Muscle of arm (tissue), 14 donors: ENCODE measurements at places on chromosomes 16 and 17. TPM values are rescaled to one million over a fixed set of nuclear protein-coding genes. Genes with fewer than 3 reads are reported as not detected.

GRCh38 chr16:1745181-1745899 lies 26.0 kb downstream of the NME3 start:
- DNase-seq: no peak

PPP1R1B gene
- polyA plus RNA-seq: 6.0 TPM

TMEM92 gene
- polyA plus RNA-seq: 1.4 TPM

DNA sequence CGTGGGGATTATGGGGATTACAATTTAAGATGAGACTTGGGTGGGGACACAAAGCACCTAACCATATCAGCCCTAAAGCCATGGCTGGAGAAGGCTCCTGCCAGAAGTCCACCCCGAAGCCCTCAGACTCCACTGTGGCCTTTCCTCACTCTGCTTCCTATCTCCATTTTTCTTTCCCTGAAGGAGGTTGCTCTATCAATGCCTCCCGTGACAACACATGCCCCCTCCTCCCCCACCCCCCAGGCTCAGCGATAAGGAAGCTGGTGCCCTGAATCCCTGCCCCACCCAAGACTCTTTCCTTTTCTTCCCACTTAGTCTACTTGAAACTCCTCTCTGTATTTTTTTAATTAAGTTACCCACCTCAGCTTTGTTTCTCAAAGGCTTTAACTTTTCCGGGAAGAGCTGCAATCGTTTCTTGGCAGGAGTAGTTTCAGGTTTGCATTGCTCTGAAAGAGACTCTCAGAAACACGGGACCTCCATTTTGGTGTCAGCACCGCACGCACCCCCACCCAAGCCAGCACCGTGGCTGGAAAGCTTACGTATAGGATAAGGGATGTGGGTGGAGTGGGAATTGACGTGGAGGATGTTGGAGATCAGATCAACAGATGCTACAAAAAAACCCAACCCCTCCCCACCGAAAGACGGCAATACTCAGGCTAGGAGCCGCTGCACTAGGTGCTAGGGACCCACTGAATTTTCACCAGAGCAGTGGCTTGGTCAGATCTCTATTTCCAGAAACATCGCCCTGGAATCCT lies 15.2 kb upstream of the CA4 start:
- DNase-seq: no peak

DNA sequence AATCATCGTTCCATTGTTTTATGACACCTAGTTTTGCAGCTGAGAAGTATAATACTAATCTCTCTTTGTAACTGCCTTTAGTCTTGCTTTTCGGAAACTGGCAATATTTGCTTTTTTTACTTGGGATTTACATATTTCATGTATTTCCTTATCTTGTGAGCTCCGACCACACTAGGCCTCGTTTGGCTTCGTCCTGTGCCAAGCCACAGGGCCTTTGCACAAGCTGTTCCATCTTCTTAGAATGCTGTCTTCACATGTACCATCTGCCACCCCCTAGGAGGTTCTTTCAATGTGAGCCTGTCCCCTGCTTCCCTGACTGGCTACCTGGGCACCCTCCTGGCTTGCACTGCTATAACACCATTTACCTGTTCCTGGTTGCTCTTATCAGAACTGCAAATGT lies 77.2 kb downstream of the SHISA6 start:
- no peak for DNase-seq

GRCh38 chr17:72122765-72123529 lies 2.1 kb downstream of the SOX9 start:
- no peak for DNase-seq

- DNase-seq: no peak
Measured at GRCh38 chr17:63419949-63420867, 25.9 kb downstream of the CYB561 start.

GRCh38 chr17:79223471-79223870 lies 148.8 kb downstream of the ENGASE start:
- no peak for DNase-seq

DNA sequence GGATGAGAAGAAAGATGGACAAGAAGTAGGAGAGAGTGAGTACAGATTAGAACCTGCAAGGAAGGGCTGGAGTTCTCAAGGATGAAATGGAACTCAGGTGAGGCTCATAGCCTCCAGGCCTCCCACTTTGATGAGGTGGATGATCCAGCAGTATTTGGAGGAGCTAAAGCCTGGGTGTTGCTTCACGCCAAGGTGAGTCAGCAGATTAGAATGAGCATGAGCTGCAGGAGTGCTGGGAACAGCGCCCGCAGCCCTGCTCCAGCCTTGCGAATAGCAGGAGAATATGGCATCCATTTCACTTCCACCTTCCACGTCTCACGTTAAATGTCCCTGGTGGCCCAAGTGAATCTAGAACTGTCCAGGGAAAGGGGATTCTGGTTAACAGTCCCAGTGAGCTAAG lies 94.4 kb upstream of the CPHXL start:
- no peak for DNase-seq

GRCh38 chr16:66964049-66964448 lies 3.0 kb downstream of the CES3 start:
- DNase-seq: no peak

DNA sequence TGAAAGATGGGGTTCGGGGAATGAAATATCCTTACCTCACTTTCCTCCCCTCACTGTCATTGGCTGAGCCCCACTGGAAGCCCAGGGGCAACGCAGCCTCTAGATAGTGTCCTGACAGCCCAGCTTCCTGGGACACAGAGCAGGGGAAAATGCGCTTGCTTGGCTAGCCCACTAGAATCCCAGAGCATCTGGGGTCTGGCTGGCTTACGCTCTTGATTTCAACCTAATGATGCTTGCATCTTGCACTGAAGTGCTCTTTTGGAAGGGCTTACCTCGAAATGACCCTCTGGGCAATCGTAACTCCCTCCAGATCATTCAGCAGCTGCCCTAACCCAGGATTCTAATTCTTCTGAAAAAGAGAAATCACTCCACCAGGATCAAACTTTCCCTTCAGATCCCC lies 147.6 kb downstream of the SOX9 start:
- no peak for DNase-seq

GRCh38 chr16:50831751-50832150 lies 89.9 kb downstream of the CYLD start:
- DNase-seq: no peak

KRT12 gene
- polyA plus RNA-seq: 2.8 TPM

DNA sequence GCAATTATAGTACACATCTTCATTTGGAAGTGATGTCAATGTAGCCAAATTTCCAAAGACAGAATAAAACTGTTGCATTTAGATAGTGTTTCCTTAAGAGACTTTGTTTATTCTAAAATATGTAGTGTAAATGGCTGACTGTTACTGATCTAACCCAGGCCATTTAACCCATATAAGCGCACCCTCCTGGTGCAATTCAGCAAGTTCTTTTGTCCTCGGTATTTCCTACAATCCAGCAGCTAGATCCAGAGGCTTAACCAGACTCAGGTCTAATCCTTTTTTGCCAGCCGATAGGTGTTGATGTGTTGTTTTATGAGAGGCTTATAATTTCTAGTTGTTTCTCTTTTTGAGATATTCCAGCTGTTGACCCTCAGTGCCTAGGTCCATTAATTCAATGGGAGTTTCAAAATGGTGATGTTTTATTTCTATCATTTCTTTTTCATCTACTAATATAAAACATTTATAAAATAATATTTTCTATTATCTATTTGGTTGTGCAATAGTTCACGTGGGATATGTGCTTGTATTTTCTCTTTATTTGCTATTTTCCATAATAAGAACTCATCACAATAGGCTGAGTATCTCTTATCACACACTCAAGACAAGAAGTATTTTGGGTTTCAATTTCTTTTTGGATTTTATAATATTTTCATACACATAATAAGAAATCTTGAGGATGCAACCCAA lies 14.5 kb downstream of the ABCA9 start:
- no peak for DNase-seq

GRCh38 chr17:8844229-8845218 lies 22.9 kb downstream of the PIK3R6 start:
- no peak for DNase-seq

DNA sequence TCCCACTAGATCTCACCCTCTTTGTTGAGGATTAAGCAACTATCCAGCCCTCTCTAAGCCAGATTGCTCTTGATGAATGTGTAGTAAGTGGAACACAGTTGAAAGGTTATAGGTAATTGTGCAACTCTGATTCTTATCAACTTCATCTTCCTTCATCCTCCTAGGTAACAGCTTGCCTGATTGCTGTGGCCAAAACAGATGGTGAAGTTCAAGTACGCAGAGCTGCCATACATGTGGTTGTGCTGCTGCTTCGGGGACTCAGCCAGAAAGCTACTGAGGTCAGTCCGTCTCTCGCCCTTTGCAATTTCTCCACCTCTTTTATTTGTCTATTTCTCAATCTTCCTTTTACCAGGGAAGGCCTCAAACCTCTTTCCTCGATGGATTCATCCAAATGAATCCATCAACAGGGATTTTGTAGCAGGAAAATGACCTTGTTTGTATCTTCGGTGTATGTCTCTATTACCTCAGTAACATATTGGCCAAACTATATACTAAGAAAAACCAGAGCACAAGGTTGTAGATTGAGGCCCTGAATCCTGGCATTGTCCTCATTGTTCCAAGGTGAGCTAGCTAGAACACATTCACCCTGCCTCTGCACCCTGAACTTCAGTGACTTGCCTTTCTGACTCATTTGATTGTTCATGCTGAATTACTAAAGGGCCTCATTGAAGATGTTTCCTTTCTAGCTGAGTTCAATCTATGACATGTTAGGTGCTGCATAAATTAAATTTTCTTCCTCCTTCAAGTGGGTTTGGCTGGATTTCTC lies 65.1 kb upstream of the HAS3 start:
- no peak for DNase-seq
